ENCODE measurements at places on chromosomes 2 and 18.

GRCh38 chr2:193250389-193250788 is 1055.7 kb upstream of the TMEFF2 start:
- no peak for DNase-seq

DNA sequence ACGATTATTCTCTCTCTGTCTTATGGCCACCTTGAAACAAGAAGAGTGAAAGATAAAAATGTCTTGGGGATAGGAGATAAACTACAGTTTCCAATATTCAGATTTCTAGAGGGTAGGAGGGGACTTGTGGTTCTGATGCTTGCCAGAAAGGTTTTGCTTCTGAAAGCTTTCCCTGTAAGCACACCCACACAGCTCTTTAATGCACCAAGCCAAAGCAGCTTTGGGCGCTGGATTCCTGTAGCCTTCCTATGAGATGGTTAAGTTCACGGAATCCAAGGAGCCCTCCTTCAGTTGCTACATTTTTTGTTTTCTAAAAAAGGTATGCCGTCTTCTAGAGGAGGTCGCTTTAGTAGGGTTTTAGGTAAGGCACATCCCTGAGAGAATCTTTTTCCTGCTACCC is 4.9 kb downstream of the LRRTM1 start:
- no peak for DNase-seq

GRCh38 chr2:30871980-30872789 is 64.9 kb upstream of the CAPN13 start:
- no peak for DNase-seq

GRCh38 chr18:37065254-37065653 is 236.3 kb downstream of the KIAA1328 start:
- DNase-seq, result no peak

DNA sequence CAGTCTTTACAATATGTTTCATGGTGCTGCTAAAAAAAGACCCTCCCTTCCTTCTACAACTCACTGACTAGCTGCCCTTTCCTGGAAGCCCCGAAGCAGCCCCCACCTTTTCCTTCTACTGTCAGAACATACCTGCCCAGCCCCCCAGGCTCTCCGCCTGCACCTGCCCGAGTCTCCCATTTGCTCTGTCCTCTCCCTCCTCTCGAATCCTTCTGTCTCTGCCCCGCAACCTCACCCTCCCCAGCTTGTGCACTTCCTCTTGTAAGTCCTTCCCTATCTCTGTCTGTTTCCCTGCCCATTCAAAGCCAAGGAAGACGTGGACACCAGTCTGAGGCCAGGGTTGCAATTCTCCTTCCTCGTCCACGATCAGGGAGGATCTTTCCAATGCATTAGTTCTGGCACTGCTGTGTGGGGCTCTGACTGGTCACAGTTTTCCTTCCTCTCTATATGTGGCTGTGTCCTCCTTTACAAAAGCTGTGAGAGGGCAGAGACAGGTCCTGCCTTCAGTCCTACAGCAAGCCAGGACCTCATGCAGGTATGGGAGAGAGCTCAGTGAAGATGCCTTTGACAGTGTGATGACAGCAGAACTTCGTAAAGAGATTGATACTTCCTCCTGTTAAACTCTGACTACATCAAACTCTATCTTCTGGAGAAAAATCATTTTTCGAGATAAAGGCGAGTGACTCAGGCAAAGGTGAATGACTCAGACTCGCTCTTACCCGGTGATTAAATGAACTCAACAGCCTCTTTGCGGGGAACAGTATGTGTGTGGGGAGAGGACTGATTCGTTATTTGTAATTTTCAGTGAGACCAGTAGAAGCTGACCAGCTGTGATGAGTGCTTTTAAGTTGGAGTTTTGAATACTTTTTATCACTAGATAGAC is 14.2 kb downstream of the TNFRSF11A start:
- DNase-seq, result peak; percentile 84

DNA sequence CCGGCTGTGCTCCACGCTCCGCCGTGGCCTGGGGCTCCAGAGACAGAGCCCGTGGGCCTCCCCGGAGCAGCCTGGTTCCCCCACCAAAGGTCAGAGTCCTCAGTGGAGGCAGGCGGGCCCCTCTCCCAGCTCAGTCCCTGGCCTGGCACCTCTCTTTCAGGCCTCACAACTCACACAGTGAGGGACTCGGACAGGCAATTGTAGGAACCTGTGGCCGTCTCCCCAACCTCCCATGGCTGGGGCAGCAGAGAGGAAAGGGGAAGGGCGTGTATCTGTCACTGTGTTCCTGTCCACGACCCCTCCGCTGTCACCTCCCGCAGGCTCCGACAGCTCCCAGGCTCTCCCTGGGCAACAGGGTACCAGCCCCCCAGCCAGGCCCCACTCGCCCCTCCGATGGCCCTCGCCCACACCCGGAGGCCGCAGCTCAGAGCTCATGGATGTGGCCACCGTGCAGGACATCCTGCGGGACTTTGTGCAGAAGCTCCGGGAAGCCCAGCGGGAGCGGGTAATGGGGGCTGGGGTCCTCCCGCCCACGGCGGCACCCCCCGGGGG is 32.4 kb upstream of the SNED1 start:
- no peak for DNase-seq

GRCh38 chr2:221571551-221572218 is 419 bp downstream of the EPHA4 start:
- no peak for DNase-seq

DNA sequence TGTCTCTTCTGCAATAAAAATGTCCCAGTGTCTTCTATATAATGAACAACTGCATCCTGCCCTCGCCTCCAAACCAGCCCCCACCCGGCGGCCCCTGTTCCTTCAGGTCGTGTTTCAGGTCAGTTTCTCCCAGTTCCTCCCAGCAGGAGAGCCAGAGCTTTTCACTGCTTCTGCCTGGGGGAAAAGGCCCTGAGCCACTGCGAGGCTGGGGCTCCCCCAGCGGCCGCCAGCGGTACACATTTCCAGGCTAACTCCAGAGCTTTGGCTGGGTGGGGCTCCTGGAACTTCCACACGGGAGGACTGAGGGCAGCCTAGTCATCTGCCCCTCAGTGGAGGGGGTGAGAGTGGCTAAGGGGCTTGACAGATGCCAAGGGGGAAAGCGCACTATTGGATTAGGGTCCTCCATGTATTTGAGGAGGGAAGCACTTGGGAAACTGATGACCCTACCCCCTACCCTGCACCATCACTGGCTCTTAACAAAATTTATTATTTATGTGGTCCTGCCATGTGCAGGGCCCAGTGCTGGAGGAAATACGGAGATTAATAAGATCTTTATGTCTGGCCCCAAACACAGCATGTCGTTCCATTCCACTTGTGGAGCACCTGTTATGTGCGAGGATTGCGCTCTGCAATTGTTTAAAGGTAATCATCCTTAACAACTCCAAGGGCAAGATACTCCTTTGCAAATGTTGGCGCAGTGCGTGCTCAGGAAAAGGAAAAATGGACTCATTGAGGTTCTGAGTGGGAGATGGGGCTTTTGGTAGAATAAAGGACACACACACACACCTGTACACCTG is 17.3 kb upstream of the CYS1 start:
- DNase-seq, result peak; percentile 78

- peak; percentile 71 for DNase-seq
Measured at GRCh38 chr18:11154368-11154989, 5.1 kb upstream of the PIEZO2 start.

GRCh38 chr2:171651667-171652415 is 35.4 kb upstream of the DYNC1I2 start:
- no peak for DNase-seq
